ENCODE measurements at places on chromosomes 1 and 21. TPM values are rescaled to one million over a fixed set of nuclear protein-coding genes. Genes with fewer than 3 reads are reported as not detected.

The HFM1 gene
- 0.36 TPM for total RNA-seq

The OLFML3 gene
- 418 TPM for total RNA-seq

The CDC42SE1 gene
- 44.8 TPM for total RNA-seq

- DNase-seq, result no peak
Measured at GRCh38 chr1:21121764-21122471, 54.8 kb downstream of the EIF4G3 start.

GRCh38 chr21:25370311-25370744 is 237.0 kb downstream of the MRPL39 start:
- DNase-seq, result peak; percentile 88
